ENCODE measurements at places on chromosomes 6 and 20.

- no peak for DNase-seq
Measured at GRCh38 chr20:39108746-39109145, 146.6 kb downstream of the DHX35 start.

DNA sequence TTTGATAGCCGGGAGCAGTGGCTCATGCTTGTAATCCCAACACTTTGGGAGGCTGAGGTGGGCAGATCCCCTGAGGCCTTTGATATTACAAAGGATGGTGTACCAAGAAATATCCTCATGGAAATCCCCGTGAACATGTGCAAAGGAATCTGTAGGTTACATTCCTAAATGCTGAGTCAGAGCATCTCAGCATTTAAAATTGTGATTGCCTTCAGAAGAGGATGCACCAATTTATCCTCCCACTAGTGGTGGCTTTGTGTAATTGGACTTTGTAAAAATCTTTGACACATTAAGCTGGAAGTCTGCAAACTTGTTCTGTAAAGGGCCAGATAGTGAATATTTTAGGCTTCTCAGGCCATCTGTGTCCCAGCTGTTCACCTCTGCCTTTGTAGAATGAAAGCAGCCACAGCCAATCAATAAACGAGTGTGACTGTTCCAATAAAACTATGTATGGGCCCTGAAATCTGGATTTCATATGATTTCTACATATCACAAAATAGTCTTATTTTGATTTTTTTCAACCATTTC lies 11.8 kb downstream of the TMEM14B start:
- DNase-seq: no peak

DNA sequence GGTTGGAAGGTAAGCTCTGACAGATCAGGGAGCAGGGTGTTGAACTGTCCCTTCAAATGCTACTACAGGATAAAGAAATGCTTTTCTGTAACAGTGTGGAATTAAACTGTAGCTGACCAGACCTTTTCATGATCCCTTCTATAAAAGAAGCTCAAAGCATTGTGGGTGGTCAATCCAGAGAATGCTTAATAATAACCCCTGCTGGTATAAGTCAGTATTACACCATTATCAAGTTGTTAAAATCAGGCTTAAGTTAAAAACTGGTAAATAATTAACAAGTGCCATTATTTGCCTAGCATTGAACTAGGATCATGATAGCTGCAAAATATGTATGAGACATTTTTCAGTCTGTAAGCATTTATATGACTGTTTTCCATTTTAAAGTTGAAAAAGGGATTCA lies 468.9 kb downstream of the PKHD1 start:
- DNase-seq: no peak

GRCh38 chr6:125104425-125104824 lies 49.1 kb upstream of the TPD52L1 start:
- no peak for DNase-seq

DNA sequence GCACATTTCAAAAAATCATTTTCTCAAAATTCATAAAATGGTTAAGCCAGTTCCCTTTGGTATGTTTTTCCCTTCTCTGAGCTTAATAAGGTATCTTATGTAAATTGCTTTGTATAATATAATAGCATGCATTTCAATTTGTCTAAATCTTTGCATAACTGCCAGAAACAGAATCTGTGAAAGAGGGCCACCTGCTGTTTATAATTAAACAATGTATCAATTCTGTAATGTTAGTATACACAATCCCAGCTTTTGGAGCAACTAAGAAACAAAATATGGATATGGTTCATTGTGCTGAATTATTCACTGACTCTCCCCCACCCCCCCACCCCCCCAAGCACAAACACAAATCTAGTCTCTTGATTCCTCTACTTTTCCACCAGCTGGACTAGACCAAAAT lies 54.8 kb downstream of the GPX5 start:
- DNase-seq: no peak

DNA sequence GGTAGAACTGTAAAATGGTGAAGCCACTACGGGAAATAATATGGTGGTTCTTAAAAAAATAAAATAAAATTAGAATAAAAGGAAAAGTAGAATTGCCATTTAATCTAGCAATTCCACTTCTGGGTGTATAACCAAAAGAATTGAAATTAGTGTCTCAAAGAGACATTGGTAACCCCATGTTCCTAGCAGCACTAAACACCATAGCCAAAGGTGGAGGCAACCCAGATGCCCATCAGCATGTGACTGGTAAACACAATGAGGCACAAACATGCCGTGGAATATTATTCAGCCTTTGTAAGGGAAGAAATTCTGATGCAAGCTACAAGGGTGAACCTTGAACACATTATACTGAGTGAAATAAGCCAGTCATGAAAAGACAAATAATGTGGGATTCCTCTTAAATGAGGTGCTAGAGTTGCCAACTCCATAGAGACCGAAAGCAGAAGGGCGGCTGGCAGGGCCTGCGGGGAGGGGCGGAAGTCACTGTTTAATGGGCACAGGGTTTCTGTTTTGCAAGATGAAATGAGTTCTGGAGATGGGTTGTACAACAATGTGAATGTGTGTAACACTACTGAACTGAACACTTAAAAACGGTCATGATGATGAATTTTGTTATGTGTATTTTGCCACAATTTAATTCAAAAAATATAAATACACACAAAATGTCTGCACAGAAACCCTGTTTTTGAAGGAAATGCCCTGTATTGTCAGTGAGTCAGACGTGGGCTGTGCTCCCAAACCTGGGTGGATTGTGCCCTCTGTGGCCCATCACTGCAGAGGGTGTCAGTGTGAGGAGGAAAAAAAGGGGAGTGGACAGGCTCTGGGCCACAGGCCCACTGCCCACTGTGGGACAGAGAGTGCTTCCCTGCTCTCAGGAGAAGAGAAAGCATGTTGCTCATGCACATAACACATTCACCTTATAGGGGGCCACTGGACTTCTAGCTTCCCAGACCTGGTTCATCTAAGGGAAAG lies 49.6 kb upstream of the CD93 start:
- no peak for DNase-seq

- DNase-seq: no peak
Measured at GRCh38 chr6:167514524-167514923, 189.6 kb downstream of the TTLL2 start.

DNA sequence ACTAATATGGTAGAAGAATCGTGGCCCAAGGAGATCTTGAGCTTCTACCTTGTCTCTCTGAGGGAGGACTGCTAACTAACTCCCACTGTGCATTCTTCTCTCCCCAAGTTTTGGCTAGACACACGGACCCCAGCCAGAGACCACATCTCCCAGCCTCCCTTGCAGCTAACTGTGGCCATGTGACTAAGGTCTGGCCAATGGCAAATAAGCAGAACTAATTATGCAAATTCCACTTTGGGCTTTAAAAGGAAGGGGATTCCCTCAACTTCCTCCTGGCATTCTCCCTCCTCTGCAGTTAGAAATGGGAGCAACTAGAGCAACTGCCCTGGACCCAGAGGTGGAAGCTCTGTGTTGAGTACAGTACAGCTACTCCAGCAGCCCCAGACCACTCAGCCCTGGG lies 15.4 kb downstream of the BPIFA2 start:
- no peak for DNase-seq

DNA sequence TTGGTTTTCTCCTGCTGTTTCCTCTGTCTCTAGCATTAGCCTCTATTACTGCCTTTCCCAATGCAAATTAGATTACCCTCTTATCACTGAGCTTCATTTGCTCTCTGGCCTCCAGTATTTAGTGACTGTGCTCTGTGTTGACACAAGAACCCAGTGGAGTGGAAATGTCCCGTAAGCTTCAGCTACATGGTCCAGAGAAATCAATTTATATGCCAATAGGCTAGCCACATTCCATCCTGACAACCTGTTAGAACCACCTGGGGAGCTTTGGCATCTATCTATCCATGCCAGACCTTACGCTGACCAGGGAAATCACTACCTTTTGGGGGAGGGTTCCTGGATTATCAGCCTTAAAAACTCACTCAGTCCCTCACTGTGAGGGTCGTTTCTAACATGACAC lies 459.6 kb downstream of the UTRN start:
- no peak for DNase-seq

DNA sequence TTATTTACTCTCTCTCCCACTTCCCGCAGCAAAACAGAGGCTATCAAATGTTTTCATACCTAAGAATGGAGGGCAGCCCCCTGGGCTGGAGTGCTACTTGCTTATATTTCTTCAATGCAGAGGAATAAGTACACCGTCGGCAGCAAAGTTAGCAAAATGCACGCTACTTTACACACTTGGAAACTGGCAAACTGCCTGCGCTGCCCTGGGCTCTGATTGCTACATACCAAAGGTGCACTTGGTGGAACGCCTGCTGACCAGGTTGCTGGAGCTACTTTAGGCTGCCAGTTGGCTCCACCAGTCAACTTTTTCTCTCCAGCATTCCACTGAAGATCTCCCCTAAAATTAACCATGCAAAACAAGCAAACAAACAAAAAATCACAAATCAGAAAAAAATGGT lies 62.4 kb downstream of the PRSS35 start:
- no peak for DNase-seq

- no peak for DNase-seq
Measured at GRCh38 chr6:35209081-35209480, 4.7 kb upstream of the SCUBE3 start.

DNA sequence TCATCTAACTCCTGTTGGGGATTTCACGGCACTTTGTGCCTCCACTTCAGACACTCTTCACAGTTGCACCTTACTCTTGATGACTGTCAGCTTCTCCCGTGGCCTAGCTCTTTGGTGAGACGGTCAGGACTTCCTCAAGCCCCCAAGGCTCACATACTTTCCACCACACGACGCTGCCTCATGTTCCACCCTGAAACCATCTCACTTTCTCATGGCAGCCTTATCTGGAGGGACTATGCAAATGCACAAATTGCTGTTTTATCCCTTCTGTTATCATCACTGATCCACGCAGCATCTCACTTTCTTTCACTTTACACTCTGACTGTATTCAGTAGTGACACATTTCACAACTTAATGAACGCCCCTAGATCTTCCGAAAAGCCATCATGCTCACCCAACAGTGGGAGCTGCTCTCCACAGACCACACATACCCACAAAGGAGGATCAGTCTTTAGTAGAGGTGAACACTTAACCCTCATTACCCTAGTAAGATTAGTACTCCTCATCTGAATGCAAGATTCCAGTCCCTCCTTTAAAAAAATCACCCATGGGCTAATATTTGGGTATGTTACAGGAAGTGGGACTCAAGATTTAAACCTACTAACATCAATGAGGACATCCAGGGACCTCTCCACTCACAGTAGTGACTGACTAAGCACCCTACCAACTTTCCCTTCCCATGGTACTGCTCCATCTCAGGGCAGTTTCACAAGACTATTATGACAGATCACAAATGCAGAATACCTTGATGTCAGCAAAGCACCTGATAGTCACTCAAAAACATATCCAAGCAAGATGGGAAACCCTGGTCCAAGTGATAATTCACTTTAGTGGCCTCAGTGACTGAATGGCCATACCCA lies 35.4 kb downstream of the FYN start:
- DNase-seq: peak; percentile 48

DNA sequence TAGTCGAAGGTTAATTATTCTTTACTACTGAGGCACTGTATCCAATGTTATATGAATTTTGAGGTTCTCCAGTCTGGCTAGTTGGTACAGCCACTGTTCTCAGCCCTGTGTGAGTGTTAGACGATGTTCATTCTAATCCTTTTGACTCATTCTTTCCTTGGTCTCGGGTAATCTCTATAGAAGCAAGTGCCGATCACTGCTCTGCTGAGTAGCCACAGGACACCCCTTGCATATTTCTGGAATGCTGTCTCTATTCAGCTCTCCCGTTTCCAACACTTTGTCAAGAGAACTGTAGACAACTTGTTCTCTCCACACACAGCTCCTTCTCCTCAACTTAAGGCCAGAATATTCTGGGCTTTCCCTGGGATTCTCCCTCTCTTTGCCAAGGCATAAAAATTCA lies 42.4 kb upstream of the PLCB1 start:
- DNase-seq: no peak

DNA sequence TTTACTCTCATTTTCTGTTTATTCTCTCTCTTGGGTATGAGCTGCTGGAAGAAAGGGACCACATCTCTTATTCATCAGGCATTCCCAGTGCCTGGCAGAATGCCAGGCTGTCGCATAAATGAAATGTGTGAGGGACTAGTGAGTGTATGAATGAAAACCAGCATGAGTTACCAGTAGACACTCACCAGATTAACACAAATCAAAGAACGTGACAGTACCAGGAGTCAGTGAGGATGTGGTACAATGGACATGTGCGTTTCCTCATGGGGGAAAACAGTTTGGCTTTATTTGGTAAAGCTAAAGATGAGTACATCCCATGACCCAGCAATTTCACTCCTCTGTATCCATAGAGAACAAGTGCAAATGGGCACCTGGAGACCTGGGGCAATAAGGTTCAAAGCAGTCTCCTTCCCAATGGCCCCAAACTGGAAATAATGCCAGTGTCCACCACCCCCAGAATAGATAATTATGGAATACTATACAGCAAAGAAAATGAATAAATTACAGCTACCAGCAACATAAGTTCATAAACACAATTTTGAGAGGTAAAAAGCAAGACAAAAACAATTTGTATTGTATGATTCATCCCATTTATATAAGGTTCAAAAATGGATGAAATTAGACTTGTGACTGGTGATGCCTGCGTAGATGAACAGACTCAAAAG lies 93.3 kb downstream of the CDH22 start:
- no peak for DNase-seq

DNA sequence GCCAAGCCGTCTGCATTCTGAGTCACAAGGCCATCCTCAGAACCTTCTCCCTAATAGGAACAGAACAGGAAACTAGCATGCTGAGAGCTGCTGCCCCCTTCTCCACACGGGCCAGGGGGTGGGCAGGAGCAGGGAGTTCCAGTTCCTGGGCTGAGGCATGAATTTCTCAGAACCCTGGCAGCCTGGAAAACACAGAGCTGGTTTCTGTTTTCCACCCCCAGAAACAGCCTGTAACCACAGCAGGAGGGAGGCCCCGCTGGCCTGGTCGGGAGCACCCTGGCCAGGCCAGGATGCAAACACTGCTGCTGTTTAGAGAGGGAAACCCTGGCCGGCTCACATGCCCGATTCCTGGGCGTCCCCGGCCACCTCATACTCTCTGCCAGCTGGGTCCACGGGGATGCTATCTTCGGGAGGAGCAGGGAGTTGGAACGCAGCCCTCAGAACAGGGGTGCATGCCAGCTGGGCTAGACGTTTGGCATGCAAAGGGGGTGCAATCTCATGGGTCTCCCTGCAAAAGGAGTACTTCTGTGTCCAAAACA lies 130.1 kb downstream of the NFATC2 start:
- no peak for DNase-seq

- no peak for DNase-seq
Measured at GRCh38 chr6:491233-491632, 99.7 kb downstream of the IRF4 start.

- no peak for DNase-seq
Measured at GRCh38 chr6:3489961-3490624, 33.2 kb upstream of the SLC22A23 start.

GRCh38 chr6:20876561-20876960 lies 342.3 kb downstream of the CDKAL1 start:
- DNase-seq: no peak

- DNase-seq: no peak
Measured at GRCh38 chr20:1528811-1529210, 28.7 kb downstream of the SIRPD start.

DNA sequence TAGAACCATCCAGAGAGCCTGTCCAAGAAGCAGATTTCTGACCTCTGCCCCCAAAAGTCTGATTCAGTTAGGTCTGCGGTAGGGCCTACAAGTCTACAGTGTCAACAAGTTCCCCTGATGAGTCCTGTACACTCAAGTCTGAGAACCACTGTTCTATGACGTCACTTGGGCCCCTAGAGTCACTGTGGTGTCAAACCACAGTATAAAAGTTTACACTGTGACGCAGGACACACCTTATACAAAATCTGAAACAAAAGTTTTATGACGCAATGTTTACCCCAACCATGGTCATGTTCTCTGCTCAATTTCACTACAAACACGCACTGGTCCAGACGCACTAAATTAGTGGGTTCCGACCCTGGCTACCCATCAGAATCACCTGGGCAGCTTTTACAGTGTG lies 17.9 kb downstream of the SLA2 start:
- DNase-seq: no peak
